Stimulated activated CD4-positive, alpha-beta T cell treated with anti-CD3 and anti-CD28 coated beads, Interleukin-2, amount 100 ng/mL, for 24 hours (primary cell): ENCODE measurements at places on chromosomes 1 and 21.

- no peak for DNase-seq
These were observed 55.2 kb upstream of the PTGS2 start for GRCh38 chr1:186735463-186735862.

GRCh38 chr21:43880111-43880985 is 15.3 kb downstream of the AGPAT3 start:
- DNase-seq = no peak

DNA sequence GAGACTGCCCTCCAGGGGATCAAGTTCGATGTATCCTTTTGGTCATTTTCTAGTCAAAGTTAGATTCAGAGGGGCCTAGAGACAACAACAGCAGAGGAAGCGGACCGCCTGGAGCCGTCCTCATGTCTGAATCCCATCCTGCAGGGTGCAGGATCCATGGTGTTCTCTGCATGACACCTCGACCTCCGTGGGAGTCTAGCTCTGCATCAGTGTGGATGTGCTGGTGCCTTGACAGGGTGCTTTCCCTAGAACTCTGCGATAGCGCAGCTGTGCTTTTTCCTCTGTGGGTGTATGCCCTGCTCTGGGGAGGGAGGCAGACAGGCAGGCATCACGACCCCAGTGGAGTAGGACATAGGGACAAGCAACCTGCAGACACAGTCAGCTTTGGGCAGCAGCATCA is 48.2 kb upstream of the A3GALT2 start:
- DNase-seq = no peak

DNA sequence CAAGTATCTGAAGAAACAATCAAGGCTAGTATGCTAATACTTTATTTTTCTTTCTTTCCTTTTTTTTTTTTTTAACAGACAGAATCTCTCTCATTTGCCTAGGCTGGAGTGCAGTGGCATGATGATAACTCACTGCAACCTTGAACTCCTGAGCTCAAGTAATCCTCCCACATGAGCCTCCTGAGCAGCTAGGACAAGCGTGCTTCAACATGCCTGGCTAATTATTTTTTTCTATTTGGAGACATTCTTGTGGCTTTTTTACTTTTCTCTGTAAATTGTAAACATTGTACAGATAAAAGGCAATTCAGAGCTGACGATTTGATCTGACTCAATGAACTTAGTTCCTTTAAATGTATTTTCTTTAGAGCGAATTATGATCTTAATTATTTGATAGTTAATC is 41.4 kb downstream of the CCDC18 start:
- DNase-seq = no peak

DNA sequence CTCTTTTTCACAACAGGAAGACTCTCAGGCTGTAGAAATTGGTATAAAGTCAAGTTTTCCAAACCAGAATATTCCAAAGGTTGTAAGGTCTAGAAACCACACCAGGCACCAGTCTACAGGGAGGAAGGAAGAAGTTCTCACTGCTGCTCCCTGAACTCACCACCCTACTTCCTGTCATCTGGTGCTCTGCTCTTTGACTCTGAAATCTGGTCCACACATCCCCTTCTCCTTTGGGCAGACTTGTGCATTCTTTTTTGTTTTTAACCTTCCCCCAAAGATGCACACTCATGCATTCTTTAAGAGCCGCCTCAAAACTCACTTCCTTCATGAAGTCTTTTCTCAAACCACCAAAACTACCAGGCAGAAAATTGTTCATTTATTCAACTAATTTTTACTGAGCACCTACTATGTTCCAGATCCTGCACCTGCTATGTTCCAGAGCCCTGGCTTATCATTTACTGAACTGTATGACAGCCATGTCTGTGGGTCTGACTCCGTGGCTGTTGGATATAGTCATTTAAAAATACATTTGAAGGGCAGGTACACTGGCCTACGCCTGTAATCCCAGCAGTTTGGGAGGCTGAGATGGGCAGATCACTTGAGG is 30.1 kb upstream of the EPS15 start:
- no peak for DNase-seq

GRCh38 chr1:202127836-202128622 is 5.3 kb downstream of the GPR37L1 start:
- no peak for DNase-seq

DNA sequence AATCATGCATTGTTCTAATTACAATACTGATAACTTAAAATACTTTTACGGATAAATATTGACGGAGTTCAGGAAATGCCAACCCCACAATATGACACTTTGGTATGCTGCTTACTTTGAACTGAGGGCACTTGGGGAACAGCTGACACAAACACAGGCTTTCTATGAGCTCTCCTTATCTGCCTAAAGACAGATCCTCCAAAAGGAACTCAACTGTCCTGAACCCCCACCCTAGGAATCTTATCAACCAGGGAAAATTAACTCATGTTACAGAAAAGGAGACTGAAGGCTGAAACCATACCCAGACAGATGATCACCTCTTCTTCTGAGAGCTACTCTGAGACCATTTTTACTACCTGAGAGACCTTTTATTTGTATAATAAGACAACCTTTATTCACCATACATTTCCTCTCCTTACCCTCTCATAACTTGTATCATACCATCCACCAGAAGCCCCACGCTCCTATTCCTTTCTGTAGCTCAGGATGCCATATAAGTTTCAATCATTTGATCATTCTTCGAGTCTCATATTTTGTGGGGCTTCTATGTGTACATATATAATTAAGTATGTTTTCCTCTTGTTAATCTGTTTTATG is 239.5 kb downstream of the FAF1 start:
- DNase-seq = no peak

GRCh38 chr1:64983110-64983509 is 16.8 kb upstream of the JAK1 start:
- DNase-seq = no peak

DNA sequence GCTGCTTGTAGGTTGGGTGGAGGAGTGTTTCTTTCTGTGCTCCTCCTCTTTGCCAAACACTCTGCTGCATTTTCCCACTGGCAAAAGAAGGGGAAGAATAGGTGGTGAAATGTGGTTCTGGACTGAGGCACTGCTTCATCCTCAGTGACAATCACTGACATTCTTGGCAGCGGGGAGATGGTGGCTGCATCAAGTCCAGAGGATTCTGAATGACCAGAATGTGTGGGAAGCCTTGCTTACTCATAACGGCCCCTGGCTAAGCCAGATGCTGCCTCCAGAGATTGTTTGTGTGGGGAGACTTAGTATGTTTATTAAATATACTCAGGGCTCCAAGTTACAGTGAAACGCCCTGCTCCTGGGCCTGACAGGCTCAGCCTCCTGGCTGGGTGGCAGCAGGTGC is 160.3 kb downstream of the CACNA1E start:
- DNase-seq = no peak

DNA sequence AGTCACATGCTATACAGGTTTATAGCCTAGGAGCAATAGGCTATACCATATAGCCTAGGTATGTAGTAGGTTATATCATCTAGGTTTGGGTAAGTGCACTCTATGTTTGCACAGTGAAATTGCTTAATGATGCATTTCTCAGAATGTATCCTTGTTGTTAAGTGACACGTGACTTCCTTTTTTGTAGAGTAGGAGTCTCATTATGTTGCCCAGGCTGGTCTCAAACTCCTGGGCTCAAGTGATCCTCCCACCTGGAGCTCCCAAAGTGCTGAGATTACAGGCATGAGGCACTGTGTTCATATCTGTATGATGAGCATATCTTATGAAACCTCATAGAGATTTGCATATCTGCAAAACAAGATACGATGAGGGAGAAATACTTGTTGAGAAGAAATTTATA is 13.8 kb upstream of the ABCB10 start:
- no peak for DNase-seq
